ENCODE measurements at places on chromosomes 13 and 19.

DNA sequence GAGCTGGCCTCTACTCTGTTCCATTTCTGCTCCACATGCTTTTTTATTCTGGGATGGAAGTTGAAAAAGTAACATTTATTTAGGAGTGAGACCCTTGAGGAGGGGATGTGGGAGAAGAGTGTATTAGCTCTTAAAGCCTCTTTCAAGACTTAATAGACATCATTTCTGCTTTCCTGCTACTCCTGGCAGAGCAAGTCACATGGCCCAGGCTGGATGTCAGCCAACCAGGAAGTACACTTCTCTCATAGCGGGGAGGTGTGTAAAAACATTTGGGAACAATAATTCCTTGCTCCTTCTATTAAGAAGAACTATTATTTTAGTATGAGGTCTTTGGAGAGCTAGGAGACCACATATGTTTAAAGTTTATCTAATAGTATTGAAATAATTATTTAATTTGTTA, 40.6 kb upstream of the FAM216B start:
- DNase-seq = no peak

- DNase-seq = no peak
These were observed 1.1 kb upstream of the ZNF546 start for GRCh38 chr19:39995794-39996193.

DNA sequence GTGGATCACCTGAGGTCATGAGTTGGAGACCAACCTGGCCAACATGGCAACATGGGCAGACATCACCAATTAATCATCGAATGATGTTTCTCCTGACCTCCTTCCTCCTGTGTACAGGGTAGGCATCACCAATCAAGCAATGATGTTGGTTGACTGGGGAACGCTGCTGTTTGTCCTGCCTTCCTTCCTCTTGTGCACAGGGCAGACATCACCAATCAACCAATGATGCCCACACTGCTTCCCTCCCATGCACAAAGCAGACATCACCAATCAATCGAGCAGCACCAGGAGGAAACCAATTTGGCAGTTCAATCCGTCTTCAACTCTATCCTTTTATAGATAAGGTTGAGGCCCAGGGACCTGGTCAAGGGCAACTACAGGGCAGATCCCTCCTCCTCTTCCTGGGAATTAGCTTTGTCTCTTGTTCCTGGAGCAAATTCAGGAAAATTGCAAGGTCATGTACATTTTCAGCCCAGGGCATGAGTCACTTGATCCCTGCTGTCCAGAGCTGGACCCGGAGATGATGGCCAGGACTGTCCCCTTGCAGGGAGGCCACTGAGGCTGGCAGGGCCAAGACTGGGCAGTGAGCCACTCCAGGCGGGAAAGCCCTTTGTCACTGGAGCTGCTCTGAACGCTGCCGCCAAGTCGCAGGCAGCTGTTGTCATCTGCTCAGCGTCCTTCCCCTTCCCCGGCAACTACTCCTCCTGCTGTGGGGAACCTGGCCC, 5.3 kb upstream of the CSNK1G2 start:
- peak; percentile 45 for DNase-seq

DNA sequence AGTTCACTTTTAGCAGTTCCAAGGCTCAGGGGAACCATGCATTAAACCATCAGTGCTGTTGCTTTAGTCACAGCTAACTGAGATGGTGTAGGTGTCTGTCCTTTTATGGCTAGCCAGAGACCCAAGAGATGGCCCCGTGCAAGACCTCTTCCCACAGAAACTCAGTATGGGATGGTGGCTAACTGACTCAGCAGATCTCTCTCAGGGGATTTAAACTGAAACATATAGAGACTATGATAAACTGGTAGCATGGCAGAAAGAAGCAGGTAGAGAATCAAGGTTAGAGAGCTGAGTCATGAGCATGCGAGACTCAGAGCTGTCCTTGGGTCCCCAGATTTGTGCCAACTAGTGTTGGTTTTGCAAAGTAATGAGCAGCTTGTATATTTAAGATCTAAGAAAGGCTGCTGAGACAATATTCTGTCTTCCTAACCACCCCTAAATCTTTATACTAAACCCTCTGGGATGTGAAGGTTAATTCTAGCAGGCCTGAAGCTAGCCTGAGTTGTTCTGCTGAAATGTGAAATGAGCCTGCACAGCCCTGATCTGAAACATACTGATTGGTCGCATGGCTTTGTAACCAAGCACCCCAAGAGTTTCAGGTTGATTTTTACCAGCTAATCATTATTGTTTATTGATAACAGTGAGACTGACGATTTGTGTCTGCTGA, 6.5 kb upstream of the SCEL start:
- peak; percentile 12 for DNase-seq

DNA sequence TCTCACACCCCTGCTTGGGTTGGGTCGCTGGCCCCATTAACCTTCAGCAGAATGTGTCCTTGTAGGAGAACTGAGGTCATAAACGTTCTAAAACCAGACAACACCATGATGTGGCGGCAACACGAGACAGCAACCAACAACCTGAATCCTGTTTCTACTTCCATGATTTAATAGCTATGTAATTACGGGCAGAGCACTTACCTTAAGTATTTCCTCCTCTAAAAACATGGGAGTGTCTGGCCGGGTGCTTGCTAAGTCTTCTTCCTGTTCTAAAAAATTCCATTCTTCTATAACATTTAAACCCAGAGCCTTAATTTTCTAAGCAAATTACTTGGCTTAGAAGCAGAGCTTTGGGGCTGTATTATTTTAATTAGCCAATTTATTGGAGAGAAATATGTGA, 33.5 kb upstream of the IRS2 start:
- no peak for DNase-seq

GRCh38 chr13:51271528-51272085, 49.4 kb downstream of the FAM124A start:
- DNase-seq = no peak

DNA sequence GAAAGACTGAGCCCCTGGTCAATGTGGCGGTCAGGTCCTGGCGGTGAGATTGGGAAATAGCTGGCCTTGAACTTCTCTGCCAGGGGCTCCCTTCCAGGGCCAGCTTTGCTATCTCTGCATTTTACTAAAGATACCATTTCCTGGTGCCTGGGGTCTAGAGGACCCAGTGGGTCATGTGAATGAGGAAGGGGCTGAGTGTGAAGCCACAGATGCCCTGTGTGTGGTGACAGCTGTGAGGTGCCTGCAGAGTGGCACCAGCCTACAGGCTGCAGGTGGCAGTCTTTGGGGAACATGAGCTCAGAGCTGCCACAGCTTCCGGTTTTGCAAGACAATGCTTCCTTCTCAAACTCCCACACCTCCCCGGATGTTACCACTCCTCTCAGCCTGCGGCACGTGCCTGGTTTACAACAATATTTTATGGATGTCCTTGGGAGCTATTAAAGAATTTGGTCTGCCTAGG, 5.2 kb upstream of the MLNR start:
- peak; percentile 59 for DNase-seq

DNA sequence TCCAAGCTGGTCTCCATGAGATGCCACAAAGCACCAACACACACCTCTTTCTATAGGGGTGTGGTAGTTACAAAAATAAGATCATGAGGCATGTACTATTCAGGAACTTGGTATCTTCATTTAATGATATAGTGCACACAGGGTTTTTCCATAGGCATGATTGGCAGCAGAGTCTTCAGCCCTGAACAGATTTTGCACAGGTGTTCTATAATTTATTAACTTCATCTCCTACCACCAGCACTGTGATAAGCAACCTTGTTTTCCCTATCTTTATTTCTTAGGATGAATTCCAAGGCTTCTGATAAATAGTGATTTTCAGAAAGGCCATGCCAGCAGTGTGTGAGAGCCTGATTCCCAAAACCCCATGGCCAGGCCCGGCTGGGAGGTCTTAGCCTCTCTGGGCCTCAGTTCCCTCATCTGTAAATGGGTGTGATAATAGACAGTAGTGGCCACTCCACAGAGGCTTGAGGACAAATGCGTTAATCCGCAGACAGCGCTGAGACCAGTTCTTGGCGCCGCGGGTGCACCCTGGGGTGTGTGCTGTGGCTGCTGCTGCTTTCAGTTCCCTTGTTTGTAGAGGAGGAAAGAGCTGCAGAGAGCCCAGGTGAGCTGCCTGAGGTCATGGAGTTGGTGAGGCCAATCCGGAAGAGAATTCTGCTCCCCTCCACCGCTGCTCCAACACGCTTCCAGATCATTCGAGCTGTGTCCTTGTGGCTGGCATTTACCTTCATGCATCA, 33.1 kb downstream of the DHRS12 start:
- DNase-seq = no peak

DNA sequence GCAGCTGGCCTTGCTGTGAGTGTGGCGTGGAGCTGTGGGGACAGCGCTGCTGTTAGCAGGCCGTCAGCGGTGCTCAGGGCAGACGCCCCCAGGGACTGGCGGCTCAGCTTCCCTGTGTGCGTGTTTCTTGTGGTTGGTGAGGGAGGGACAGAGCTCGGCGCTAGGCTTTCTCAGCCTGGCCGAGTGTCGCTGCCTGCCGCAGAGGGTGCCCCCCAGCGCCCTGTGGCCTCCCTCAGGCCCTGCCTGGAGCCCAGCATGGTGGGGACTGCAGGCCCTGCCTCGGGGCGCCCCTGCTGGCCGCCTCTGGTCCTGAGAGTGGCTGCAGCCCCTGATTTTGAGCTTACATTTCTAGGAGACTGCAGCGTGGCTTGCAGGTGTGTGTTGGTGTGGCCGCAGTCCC, 35.5 kb downstream of the DOT1L start:
- no peak for DNase-seq

DNA sequence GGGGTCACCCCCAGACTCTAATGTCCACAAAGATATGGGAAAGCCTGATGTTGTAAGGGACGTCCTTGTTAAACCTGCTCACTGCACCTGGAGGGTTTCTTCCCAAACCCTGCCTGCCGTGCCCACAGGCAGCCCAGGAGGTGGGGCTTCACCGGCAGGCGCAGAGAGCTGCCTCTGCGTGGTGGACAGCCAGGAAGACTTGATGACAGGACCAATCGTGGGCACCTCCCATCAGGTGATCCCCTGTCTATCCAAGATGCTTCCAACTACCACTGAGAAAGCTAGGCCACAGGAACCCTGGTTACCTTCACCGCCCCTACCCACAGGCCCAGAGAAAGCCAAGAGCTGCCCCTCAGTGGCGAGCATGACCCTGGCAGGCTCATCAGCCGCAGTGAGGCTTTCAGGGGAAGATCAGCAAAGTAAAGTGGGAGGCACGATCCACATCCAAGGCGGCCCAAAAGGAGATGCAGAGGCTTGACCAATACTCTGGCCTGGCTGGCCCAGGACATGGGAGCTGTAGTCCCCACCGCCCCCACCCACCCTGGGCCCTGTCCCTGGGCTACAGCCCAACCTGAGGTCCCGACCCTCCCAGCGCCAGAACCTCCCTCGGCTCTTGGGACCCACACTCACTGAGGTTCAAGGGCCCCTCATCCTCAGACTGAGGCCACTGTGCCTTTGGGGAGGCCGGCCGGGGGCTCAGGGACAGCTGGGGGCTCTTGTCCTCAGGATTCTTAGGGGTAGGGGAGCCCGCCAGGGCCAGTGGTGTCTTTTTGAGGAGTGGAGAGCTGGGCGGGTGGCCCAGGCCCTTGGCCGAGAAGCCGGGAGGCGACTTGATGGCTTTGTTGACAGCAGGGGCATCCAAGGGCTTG, 10.4 kb upstream of the AKAP8L start:
- no peak for DNase-seq

DNA sequence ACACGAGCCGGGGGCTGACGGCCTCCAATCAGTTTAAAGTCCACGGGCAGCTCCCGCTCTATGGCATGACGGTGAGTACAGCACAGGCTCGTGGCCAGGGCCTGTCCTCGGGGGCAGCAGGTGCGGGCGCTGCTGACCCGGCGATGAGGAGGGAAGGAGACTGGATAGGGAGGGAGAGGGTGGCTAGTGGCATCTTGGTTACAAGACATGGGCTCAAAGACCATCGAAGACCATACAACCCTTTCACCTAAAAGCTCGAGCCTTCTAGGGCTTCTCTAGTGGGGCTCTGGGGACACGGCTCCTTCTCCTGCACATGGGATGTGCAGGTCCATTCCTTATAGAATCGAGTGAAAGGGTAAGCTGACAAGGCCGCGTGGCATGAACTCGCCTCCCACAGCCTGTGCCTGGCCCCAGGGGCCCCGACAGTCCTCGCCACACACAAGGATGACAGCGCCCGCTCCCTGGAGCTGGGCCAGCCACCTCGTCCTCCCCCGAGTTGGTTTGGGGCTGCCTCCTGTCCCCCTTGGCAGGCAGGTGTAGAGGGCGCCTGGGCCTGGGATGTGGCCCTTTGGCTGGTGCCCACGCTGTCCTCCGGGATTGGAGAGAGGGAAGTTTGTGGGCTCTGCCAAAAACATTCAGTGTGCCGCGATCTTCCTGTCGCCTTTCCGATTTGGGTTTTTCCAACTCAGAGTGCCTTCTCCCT, 137.6 kb downstream of the STK24 start:
- no peak for DNase-seq

- DNase-seq = no peak
These were observed 17.1 kb upstream of the VWA8 start for GRCh38 chr13:41978007-41978406.

- DNase-seq = no peak
These were observed 12.1 kb downstream of the MIR17HG start for GRCh38 chr13:91359631-91360030.

- no peak for DNase-seq
These were observed 20.7 kb upstream of the KLF5 start for GRCh38 chr13:73038064-73038463.

DNA sequence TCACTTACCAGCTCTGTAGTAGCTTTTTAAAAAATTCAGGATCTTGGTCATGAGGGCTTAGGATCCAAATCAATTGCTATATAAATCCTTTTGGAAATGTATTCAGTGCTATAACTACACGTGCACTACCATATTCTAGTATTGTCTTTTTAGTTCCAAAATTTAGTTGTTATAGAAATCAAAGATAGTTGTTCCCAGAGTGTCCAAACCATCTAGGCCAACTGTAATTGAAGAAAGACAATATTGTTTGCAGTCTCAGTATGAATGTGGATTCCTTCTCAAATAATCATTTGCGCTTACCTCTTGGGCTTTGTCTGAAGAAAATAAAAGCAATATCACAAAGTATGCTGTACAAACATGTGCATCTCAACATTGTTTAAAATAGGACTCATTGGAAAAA, 184.1 kb upstream of the EDNRB start:
- no peak for DNase-seq

DNA sequence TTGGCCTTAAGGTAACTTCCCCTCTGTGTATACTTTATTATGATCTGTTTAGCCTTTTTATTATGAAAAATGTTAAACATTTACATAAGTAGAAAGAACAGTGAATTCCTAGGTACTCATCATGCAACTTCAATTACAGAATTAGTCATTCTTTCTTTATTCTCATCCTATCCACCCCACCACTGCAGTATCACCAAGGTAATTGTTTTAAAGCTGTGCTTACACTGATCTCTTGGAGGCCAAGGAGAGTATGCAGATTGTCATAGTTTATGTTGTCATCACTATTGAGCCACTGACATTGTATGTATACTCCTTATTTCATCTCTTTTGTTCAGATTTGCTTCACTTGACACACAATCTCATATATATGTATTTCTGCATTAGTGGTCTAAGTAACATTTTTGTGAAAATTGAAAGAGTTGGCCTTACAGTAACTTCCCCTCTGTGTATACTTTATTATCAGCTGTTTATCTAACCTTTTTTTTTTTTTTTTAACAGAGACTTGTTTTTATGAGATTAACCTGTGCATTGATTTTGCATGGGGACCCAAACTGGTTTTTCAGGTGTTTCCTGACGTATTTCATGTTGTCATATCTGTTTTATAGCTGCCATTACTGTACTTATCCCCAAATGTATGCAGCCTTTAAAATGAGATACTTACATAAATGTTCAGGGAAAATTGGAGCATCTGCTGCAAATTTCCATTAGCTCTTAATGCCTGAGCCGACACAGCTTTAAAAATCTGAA, 4.5 kb downstream of the ZNF507 start:
- no peak for DNase-seq

- DNase-seq = peak; percentile 88
These were observed 33.9 kb upstream of the CEACAM21 start for GRCh38 chr19:41541990-41542584.

All from activated CD4-positive, alpha-beta memory T cell treated with anti-CD3 and anti-CD28 coated beads for 36 hours (primary cell).